Kidney epithelial cell (primary cell): ENCODE measurements at places on chromosomes 2 and 18.

GRCh38 chr2:75200140-75201096 is 1.1 kb upstream of the TACR1 start:
- DNase-seq: no peak

DNA sequence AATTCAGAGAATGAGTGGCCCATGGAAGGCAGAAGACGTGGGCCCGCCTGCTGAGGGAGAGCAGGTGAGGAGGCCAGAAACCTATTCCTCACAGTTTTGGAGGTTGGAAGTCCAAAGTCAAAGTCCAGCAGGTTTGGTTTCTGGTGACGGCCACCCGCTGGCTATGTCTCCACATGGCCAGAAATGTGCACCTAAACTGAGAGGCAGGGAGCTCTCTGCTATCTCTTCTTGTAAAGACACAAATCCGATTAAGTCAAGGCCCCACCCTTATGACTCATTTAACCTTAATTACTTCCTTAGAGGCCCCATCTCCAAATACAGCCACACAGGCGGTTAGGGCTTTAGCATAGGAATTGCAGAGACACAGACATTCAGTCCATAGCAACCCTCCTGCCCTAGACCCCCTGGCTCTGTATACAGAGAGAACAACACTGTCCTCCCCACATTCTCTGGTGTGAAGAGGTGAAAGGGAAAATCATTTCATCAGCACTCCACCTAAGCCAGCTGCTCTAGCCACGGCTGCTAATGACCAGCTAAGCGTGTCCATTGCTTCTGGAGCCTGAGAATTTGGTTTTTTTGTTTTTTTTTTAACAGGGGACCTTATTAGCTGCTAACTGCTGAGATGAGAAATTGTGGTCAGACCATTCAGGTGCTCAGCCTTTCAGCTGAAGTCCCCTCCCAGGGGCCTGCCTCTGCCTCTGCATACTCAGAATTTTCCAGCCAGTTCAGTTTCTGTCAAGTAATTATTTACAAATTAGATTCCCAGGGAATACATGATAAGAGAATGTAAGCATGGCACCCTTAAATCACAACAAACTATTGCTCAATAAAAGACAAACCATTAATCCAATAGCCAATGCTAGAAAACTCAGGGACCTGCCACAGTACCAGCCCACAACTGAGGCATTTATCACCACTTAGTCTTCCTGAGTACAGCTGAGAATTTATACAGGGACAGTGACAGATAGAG is 368.7 kb upstream of the ID2 start:
- DNase-seq: peak; percentile 43

DNA sequence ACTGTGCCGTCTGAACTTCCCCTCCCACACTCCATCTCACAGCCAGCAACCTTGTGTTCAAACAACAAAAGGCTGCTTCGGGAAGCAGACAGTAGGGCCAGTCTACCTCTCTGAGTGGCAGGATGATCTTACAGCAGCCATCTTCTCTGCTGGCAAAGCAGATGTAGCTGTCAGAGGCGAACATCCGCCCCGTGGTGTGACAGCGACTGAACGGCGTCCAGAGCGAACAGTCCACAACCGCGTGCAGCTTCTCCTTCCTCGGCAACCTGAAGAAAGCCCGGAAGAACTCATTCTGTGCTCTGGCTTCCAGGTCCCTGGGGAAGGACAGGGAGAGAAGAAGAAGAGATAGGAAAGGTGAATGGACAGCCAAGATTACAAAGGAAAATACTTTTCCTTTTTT is 38.0 kb downstream of the RPL31 start:
- no peak for DNase-seq

DNA sequence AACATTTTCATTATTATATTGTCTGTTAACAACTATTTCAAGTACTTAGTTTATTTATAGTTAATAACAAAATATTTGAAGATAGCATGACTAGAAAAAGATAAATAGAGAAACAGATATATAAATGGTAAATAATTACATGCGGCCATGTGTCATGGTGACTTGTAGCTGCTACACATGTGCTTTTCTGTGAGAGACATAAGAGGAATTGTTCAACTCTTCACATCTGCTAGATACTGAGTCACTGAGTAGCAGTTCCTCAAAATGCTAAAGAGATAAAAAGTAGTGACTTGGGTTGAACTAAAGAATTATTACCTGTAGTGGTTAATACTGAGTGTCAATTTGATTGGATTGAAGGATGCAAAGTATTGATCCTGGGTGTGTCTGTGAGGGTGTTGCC is 37.5 kb upstream of the SCN9A start:
- no peak for DNase-seq

- no peak for DNase-seq
These were observed 179.8 kb upstream of the HAAO start for GRCh38 chr2:42971947-42972736.

DNA sequence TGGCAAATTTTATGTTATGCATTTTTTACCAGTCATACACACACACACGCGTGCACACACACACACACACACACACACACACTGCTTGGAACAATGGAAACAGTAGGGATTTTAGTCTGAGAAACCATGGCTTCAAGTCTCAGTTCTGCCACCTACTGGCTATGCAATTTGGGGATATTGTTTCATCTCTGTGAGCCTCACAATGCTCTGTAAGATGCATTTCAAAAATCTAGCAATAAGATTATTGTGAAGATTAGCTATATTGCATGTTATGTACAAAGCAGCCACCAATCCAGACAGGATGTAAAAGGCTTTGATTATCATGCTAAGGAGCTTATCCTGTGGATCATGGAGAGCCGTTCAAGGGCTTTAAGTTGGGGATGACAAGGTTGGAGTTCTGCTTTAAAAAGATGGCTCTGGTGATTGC is 401.4 kb downstream of the NBAS start:
- no peak for DNase-seq

- no peak for DNase-seq
These were observed 111.8 kb upstream of the DCC start for GRCh38 chr18:52228166-52228565.

GRCh38 chr2:50786345-50786744 is 245.6 kb downstream of the NRXN1 start:
- no peak for DNase-seq

DNA sequence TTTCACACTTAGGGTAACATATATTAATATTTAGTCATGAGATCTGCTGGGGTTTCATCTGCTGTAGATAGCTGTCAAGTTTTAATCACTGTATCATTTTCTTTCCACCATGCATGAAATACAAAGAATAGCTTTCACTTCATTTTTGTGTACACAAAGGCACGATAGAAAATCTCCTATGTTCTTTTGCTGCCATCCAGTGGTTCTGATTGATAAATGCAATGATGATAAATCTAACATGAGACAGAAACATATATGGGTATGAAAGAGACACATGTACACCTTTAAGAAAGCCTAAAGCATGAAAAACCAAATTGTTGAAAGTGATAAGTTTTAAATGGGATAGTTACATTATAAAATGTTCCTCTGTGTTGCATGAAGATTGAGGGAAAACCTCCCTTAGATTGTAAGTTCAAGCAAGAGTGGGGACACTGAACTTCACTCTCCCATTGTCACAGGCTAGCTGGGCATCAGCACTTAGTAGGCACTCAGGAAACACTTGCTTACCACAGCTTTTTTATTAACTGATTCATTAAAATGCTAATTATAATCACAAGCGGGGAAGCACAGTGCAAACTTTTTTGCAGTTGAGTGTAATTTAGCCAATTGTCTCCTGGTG is 31.2 kb downstream of the C1D start:
- DNase-seq: no peak

- DNase-seq: no peak
These were observed 7.6 kb downstream of the GPATCH11 start for GRCh38 chr2:37091873-37092272.

- DNase-seq: no peak
These were observed 726 bp downstream of the C2orf69 start for GRCh38 chr2:199911877-199912161.

- no peak for DNase-seq
These were observed 12.2 kb downstream of the TNFRSF11A start for GRCh38 chr18:62337336-62337735.

DNA sequence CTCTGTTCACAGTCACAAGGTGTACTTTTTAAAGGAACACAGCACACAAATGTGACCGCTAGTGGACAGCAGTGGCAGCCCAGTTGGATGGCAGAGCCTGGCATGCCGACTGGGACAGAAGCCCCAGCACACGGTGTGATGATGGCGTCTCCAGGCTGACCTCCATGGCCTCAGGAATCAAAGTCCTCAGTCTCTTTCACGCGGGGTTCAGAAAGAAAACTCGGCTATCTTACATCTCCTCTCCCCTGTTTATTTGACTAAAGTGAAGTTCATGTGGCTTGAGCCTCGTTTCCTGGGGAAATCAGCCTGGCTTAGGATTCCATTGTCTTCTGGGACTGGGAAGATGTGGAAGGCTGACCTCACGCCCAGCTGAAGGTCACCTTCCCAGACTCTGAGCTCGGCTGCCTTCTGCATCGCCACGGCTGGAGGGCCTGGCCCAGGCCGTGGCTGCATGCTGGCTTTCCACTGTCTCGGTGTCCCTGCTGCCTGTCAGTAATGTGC is 56.1 kb downstream of the ASAP2 start:
- DNase-seq: no peak

DNA sequence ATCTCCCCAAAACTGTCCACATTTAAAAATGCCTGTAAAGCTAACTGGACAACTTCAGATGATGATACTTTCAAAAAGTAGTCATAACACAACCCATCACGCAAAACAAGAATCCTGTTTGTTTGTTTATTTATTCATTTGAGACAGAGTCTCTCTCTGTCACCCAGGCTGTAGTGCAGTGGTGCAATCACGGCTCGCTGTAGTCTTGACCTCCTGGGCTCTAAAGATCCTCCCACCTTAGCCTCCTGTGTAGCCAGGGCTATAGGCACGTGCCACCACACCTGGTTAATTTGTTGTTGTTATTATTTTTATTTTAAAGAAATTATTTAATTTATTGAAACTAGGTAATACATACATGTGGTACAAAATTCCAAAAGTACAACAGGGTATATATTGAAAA is 94.8 kb downstream of the RAPGEF4 start:
- no peak for DNase-seq

DNA sequence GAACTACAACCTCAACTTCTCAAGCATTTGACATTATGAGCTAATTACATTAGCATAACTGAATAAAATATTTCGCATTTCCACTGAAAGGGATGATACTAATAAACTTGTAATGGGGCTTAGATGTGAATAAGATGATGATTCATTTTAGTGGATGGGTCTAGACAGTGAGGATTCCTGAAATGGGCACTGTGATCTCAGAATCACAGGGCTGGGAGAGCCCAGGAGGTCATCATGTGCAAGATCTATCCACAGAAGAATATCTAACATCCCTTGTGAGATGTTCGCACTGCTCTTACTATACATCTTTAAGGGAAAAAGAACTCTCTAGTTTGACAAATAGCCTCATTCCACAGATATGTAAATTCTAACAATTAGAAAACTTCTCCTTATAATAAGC is 245.7 kb downstream of the DYM start:
- no peak for DNase-seq

GRCh38 chr2:240320204-240320993 is 115.1 kb upstream of the GPC1 start:
- DNase-seq: peak; percentile 69

DNA sequence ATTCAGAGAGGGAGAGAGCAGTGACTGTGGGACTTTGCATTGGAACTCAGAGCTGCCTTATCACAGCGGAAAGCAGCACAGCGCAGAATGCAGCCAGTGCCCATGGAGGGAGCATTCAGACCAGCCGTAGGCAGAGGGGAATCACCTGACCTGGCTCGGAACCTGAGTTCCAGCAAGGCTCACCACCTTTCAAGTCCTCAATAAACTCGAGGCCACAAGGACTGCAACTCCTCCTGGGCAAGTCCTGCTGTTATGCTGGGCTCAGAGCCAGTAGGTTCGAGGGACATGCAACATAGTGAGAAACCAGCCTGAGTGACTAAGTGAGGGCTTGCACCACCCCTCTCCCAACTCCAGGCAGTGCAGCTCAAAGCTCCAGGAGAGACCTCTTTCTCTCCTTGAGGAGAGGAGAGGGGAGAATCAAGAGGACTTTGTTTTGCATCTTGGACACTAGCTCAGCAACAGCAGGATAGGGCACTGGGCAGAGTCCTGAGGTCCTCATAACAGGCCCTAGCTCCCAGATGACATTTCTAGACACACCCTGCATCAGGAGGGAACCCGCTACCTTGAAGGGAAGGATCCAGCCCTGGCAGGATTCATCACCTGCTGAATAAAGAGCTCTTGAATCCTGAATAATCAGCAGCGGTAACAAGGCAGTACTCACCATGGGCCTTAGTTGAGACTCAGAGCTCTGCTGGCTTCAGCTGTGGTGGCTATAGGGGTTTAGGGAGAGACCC is 136.8 kb upstream of the OTOS start:
- peak; percentile 23 for DNase-seq

GRCh38 chr2:31476511-31477180 is 62.1 kb upstream of the XDH start:
- DNase-seq: no peak

DNA sequence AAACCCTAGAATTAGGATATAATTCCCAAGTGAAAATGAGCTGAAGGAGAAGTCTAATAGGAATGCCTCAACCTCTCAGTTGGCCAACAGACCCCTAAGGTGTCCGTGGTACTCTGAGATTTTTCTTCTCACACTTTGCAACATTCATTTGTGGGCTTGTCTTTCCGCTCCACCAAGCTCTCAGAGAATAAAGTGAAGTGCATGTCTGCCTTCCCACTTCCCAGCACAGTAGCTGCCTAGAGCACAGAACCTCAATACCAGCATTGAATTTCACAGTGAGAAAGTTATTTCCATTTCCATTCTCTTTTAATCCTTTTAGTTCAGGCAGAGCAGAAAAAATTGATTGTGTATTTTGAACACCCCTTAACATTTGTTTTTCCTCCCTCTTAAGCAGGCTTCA is 451.8 kb downstream of the TGIF1 start:
- DNase-seq: no peak

- DNase-seq: no peak
These were observed 305.9 kb upstream of the VWC2L start for GRCh38 chr2:214104967-214105366.
